ENCODE measurements at places on chromosomes 2 and 18. TPM values are rescaled to one million over a fixed set of nuclear protein-coding genes. Genes with fewer than 3 reads are reported as not detected.

DNA sequence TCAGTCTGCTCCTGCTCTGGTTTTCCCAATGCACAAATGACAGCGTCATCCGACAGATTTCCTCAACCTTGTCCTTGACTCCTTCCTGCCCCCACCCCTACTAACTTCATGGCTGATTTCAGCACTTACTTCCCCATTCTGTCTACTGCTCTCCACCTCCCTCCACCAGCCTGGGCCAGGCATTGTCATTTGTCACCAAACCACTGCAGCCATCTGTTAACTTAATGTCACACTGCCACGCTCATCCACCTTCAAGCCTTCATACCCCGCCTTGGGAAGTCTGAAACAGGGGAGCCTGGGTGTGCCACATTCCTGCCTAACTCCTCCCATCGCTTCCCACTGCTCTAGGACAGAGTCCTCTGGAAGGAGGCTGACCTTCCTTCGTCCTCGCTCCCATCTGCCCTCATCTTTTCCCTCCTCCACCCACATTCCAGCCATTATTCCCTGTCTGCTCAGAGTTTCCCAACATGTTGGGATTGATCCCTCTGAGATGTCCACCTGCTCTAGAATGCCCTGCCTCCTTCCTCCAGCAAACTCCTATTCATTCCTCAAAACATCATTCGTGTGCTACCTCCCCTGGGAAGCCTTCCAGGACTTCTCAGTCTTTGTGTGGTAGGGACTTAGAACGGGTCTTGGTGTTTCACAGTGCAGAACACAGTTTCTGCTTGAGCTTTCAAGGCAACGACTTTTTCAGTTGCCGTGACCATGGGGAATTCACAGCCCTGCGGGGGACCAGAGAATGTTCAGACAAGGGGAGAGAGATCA lies 42.2 kb upstream of the SMAD7 start:
- H3K27me3 ChIP-seq, result no peaks in the 10 kb centered on the region
- H3K36me3 ChIP-seq, result no peaks in the 10 kb centered on the region
- DNase-seq, result peak; percentile 47
- H3K4me3 ChIP-seq, result no peak overlapping the region

DNA sequence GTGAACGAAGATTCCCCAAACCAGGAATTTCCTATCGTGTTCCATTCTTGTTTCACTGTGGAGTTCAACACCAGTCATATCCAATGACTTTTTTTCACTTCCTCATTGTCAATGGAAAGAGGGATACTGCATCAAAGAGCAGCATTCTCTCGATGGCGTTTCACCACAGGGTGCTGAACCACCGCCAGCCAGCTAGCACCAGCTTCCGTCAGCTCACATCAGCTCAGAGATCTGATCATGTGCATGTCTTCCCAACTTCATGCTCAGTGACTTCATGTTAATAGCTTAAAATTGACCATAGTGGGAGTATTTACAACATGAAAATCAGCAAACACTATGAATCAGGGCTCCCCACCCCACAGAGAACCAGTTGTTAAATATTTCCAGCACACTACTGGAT lies 359.9 kb downstream of the TNS1 start:
- no peak overlapping the region for H3K4me3 ChIP-seq
- no peaks in the 10 kb centered on the region for H3K27me3 ChIP-seq
- H3K27ac ChIP-seq, result no peak overlapping the region
- peaks cover 3% of the 10 kb centered on the region for H3K4me1 ChIP-seq
- DNase-seq, result peak; percentile 44

- H3K27ac ChIP-seq, result no peak overlapping the region
- H3K4me3 ChIP-seq, result no peak overlapping the region
- no peaks in the 10 kb centered on the region for H3K36me3 ChIP-seq
Measured at GRCh38 chr2:979069-979928, 28.6 kb downstream of the SNTG2 start.

The PLGLB1 gene
- 2.3 TPM for total RNA-seq

All from endodermal cell (in vitro differentiated cells).